ENCODE measurements at places on chromosomes 7 and 10.

GRCh38 chr10:63637901-63638327, 116.7 kb downstream of the REEP3 start:
- no peak for DNase-seq

- DNase-seq: no peak
These were observed at the start of gene CPN1 for GRCh38 chr10:100081075-100082001. CPN1 (minus strand) TSS chr10:100081869; CDS start chr10:100081625, 244 bp downstream.

- DNase-seq: no peak
These were observed 99.7 kb downstream of the PAXIP1 start for GRCh38 chr7:154903083-154903731.

- DNase-seq: peak; percentile 49
These were observed 103.0 kb upstream of the KLF6 start for GRCh38 chr10:3887885-3888476.

DNA sequence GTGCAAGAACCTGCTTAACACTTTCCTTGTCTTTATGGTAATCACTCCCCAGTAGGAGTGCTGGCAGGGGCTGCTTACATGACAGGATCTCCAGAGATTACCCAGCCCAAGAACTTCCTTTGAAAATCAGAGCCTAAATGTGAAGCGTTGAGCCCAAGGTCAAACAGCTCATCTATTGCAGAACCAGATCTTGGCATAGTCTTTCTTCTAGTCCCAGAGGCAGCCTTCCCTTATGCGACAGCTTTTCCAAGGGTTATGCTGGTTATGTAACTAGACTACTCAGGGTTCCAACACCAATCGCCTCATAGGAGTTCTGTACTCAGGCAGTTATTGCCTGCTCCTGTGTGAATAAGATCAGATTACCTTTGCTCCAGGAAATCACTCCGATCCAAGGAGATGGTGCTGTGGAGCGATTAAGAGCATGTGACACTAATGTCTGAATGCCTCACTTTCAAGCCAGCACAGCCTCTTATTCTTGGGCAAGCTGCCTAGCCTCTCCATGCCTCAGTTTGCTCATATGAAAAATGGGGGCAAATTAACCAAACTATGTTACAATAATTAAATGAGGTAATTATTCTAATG, 8.4 kb upstream of the LGI1 start:
- DNase-seq: no peak

DNA sequence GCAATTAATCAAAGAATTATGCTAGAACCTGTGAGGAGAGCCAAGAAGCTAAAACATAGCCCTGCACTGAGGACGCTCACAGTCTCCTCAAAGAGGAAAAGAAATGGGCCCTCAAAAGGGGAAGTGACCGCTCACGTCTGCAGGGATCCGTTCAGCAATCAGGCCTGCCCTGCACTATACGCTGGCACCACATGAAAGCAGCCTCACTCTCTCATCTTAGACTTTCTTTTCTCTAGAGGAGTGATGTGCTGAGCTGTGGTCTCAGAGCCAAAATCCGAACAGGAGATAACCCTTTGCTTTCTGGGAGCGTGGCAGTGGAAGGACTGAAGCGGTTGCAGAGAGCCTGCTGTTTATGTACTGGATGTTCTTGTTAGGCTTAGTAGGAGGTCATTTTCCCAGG, 6.3 kb upstream of the IL2RA start:
- DNase-seq: no peak

DNA sequence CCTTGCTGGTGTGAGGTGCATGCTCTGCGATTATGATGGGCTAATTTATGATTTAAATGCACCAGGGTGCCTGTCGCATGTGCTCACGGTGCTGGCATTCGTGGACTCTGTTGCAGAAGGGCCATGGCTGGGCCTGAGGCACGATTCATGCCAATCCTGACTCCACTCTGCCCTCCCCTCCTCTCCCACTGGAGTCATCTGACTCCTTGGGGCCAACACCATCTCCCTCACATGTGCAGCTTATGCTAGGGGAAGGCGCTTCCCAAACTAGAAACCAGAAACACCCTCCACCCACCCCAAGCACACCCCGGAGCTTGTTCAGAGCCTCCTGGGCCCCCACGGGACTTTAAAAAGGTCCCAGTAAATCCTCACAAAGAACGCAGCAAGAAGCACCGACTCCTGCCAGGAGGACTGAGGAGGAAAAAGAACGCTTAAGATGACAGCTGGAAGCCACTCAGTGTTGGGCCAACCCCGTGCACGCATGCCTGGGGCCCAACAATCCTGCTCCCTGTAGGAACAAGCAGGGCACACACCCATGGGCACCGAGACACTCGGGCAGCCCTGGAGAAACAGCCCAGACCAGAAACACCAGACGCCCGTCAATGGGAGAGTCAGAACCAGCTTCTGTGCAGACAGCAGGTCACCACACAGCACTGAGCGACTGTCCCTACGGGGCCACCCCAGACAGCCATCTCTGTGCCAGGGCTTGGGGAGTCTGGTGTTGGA, 14.1 kb downstream of the BRI3 start:
- DNase-seq: no peak

- DNase-seq: no peak
These were observed 152.5 kb downstream of the LCOR start for GRCh38 chr10:96984541-96985131.

All from stimulated activated CD8-positive, alpha-beta memory T cell treated with anti-CD3 and anti-CD28 coated beads, Interleukin-15, amount 100 ng/mL, for 4 hours (primary cell).